Thoracic aorta (tissue), 2 donors: ENCODE measurements at places on chromosomes 1 and 21.

- no peak for DNase-seq
These were observed 2.5 kb downstream of the DISC1 start for GRCh38 chr1:231629132-231629531.

DNA sequence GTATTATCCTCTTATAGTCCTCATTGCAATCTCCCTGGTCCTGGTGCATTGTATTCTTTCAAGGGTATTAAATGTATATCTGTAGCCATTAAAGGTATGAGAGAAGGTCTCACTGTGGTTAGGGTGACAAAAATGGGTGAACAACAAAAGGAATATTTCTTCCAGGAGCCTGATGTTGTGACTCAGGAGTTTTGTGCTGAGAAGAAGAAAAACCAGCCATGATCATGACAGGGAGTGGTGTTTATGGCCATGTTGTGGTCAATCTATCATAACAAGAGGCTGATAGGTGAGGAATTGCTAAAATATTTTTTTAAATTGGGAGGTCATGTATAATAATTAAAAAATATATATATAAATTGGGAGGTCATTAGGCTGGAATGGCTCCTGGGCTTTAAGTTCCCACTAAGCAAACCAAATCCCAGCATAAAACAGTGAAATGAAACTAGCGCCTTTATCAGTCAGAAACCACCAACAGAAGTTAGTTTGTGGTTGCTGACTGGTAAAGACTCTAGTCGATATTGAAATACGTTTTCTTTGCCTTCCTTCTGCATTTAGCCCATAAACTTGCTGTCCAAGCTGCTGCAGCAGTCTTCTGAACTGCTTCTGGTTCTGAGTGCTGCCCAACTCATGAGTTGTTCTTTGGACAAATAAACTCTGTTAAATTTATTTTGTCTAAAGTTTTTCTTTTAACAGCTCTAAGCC, 60.3 kb downstream of the TBX19 start:
- DNase-seq, result no peak

- DNase-seq, result no peak
These were observed 160.5 kb downstream of the LRRC40 start for GRCh38 chr1:70044832-70045231.

DNA sequence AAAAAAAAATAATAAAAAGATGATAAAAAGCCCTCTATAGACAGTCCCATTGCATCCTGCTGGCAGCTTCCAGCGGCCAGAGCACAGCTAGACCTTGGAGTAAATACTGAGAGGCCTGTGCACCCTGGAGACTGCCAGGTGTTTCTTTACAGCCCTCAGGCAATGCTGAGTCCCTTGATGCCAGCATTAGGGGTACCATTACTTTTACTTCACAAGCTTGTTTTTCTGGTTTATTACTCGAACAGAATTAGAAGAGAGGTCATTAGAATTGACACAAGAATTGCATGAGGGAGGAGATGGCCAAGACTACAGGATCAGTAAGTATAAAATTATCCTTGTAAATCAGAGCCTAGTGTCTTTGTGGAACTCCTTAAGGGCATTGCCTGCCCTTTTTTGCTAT, 43.6 kb downstream of the AKNAD1 start:
- no peak for DNase-seq

GRCh38 chr1:94110946-94111740, 9.8 kb downstream of the ABCA4 start:
- DNase-seq, result no peak

GRCh38 chr1:57882072-57882471, 458.2 kb upstream of the DAB1 start:
- no peak for DNase-seq

DNA sequence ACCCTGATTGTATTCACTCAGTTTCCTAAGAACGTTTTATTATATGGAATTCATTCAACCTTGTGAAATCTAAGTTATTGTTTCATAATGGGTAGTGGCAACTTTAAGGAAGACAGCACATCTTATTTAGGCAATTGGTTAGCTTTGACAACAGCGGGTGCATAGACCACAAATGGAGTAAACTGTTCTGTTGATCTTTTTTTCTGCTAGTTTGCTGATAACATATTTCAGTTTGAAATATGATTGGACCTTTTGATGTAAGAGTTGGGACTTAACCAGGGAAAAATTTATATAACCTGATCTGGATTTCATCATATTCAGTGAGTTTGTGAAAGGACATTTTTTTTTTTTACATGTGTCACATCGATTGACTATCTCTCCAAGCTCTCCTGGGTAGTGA, 151.7 kb downstream of the HLX start:
- no peak for DNase-seq
